ENCODE measurements at places on chromosomes 16 and 17. TPM values are rescaled to one million over a fixed set of nuclear protein-coding genes. Genes with fewer than 3 reads are reported as not detected.

PRAC1 gene
- not detected for total RNA-seq

OTOA gene
- not detected for total RNA-seq

SLC6A4 gene
- 0.46 TPM for total RNA-seq

KRT36 gene
- total RNA-seq, result not detected

SUPT4H1 gene
- total RNA-seq, result 36.9 TPM

ABCC11 gene
- 0.21 TPM for total RNA-seq

ATP6V0A1 gene
- total RNA-seq, result 54.6 TPM

RGS11 gene
- total RNA-seq, result 0.56 TPM

MT1A gene
- not detected for total RNA-seq

BAIAP3 gene
- not detected for total RNA-seq

CSH1 gene
- total RNA-seq, result not detected

FBXO39 gene
- 0.07 TPM for total RNA-seq

CCL23 gene
- total RNA-seq, result not detected

IRX5 gene
- total RNA-seq, result 25.1 TPM

G6PC3 gene
- 35.4 TPM for total RNA-seq

GLIS2 gene
- total RNA-seq, result 3.2 TPM

FOXJ1 gene
- total RNA-seq, result not detected

HSPB9 gene
- not detected for total RNA-seq

GP1BA gene
- total RNA-seq, result not detected

MAPT gene
- 0.14 TPM for total RNA-seq

CA7 gene
- total RNA-seq, result not detected

DLX4 gene
- total RNA-seq, result 0.14 TPM

HAS3 gene
- total RNA-seq, result 31.9 TPM

TRPV2 gene
- total RNA-seq, result 2.9 TPM

USP6 gene
- total RNA-seq, result not detected

KRTAP1-1 gene
- total RNA-seq, result not detected

CDRT15 gene
- total RNA-seq, result not detected

KRT12 gene
- not detected for total RNA-seq

MPP2 gene
- 1.3 TPM for total RNA-seq

FOXC2 gene
- 2.0 TPM for total RNA-seq

KRTAP9-2 gene
- total RNA-seq, result not detected

CCDC182 gene
- total RNA-seq, result not detected

TBC1D3D gene
- not detected for total RNA-seq

ADORA2B gene
- 41.3 TPM for total RNA-seq

CDH8 gene
- total RNA-seq, result 0.21 TPM

TEKT3 gene
- total RNA-seq, result not detected

SEPTIN12 gene
- total RNA-seq, result not detected

TBC1D3E gene
- total RNA-seq, result not detected

KRTAP3-2 gene
- not detected for total RNA-seq

FGF11 gene
- 32.1 TPM for total RNA-seq

PLCG2 gene
- total RNA-seq, result 2.5 TPM

PNMT gene
- total RNA-seq, result not detected

TERB1 gene
- 0.46 TPM for total RNA-seq

LCMT1 gene
- 34.7 TPM for total RNA-seq

PRSS33 gene
- total RNA-seq, result not detected

BEAN1 gene
- total RNA-seq, result not detected

FBXW10 gene
- 0.09 TPM for total RNA-seq

WSCD1 gene
- total RNA-seq, result not detected

All from airway epithelial cell (primary cell).